ENCODE measurements at places on chromosomes 12 and 14.

GRCh38 chr12:45186762-45187161 lies 29.1 kb upstream of the ANO6 start:
- no peak for DNase-seq

- DNase-seq = peak; percentile 66
Observed at GRCh38 chr14:65238456-65238855, 136.1 kb upstream of the MAX start.

- DNase-seq = no peak
Observed at GRCh38 chr12:132139912-132140311, 4.2 kb downstream of the DDX51 start.

GRCh38 chr12:33296529-33296928 lies 143.1 kb downstream of the SYT10 start:
- DNase-seq = no peak

GRCh38 chr14:21071225-21072030 lies 1.3 kb downstream of the ARHGEF40 start:
- peak; percentile 83 for DNase-seq

DNA sequence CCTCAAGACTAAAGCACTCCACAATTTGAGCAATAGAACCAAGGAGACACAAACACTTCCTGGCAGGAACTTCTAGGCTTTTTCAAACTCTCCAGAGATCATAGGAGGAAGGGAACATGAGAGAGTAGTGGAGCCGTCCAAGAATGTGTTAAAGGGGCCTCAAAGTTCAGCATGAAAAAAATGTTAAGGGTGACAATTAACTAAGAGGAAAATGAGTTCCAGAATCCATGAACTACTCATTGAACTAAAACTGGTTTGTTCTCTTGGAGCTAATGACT lies 122.0 kb downstream of the WIF1 start:
- DNase-seq = no peak

DNA sequence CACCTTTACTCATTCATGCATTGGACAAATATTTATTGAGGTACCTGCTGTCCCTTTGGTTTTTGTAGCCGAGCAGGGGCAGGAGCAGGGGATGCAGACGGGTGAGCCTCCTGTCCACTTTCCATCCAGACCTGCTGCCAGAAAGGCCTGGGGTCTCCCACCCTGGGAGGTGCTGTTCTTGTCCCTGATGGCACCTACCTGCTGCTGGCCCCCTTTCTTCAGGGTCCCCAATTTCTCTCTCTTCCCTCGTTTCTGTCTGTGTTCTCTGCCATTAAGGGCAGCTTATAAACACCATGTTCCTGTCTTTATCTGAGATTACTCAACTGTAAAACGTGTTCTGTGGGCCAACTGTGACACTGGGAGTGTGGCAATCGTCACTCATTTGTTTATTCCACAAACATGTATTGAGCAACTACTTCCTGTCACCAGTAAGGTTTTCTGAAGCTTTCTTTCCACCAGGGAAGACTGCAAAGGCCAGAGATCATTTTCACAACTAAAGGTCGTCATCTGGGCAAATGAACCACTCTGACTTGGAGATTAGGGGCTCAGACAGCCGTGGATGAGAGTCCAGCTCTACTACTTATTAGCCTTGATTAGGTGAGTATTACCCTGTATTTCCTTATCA lies at the start of gene HAL:
TSS of gene HAL (minus strand) at position 311 of the 625 bp plus-strand sequence. CDS start 434 bp downstream, outside the sequence.
- DNase-seq = no peak

DNA sequence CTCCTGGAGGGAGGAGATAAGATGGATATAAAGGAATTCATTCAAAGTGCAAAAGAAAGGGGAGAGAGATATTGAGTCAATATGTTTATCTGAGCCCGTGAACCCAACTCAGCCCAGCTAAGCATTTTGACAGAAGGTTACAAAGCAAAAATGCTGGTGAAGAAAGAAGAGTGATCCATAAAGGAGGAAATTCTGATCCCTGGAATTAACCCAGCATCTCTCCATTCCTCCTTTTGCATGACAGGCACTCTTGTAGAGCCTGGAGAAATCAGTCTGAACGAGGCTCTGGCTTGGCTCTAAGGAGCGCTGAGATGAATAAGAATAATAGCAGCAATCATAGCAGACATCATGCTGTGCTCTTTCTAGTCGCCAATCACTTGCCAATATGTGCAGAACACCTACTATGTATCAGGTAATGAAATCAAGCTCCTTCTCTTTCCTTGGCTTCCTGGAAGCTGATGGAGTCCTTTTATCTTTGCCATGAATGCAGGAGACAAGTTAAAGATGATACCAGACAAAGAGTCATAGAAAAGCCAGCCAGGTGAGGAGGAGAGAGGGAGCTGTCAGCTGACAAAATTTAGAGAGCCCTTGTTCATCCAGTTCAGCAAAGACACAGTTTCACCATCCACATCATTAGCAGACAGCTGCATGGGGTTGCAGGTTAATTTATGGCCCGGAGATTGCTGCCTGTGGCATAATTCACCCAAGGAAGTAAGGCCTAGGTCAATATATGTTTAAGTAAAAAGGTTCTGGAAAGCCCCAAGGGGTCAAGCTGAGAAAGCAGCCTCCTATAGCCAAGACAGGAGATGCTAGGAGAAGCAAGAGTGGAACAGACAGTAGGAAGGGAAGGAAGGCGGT lies 476.5 kb upstream of the TBX3 start:
- no peak for DNase-seq

DNA sequence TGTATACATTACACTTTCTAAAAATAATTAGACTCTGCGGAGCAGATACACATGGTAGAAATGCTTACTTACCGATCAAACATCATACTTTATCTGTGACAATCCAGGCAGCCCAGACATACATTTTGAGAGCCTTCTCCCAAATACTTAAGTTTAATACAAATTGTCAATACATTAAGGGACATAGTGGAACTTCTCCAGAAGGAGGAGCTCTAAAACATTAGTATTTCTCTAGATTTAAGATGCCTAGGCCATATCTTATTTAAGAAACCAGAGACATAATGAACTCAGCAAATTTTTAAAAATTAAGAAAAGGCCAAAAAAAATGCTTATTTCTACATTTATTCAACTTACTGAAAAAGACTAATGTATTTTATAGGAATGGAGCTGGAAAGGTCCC lies 16.1 kb downstream of the ACSM4 start:
- no peak for DNase-seq

DNA sequence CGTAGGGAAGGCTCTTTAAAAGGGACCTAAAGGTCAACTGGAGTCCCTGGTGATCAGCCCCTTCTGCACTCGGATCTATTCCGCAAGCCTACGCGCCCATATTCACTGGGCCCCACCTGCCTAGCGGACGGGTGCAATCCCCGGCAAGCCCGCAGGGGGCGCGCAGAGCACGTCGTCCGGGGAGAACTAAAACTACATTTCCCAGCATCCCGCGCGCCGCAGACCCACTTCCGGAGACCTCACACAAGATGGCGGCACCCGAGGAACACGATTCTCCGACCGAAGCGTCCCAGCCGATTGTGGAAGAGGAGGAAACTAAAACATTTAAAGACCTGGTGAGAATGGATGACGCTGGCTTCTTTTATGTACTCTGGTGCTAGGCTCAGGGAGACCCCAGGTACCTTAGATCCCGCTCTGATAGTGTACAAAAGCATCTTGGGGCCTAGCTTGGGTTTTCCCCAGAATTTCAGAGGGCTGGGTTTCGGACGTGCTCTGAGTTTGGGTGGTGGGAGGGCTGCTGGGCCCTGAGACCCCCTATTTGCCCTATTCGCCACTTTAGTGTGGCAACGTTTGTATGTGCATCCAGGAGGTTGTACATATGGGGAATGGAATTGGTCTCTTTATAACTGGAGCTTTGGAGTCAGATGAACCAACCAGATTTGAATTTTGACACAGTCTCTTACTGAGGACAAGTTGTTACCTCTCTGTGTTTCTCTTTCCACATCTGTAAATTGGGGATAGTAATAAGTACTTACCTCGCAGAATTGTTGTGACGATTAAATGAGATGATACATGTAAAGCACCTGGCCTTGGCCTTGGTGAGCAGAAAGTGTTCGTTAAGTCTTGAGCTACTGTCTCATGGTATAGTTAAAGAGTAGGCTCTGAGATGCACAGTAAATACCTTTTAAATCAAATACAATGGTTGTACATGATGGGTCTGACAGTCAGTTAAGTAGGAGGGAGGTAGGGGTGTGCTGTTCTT lies at the start of gene DDX47:
TSS of gene DDX47 (plus strand) at position 227 of the 982 bp plus-strand sequence. CDS start at position 249, 22 bp downstream.
- DNase-seq = peak; percentile 82

DNA sequence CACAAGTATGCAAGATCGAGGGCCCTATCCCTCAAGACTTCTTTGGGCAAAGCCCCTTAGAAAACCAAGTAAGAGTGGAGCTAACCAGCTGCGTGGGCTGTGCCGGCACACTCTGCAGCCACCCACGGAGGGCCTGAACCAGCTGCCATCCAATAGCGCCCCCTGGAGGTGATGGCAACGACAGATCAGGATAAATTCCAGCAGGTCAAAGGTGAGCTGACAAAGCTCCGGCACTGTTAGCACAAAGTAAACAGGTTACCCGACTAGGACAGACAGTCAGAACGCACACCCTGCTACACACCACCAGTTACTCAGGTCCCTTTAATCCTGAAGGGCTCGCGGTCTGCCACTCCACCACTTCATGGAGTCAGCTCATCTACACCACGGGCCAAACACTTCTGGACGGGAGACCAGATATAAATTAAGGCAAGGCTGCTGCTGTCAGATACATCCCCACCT lies 4.9 kb downstream of the ZBTB39 start:
- no peak for DNase-seq

- no peak for DNase-seq
Observed at GRCh38 chr12:120215766-120216735, 15.1 kb upstream of the RPLP0 start.

GRCh38 chr14:76323331-76324050 lies 52.4 kb upstream of the ESRRB start:
- no peak for DNase-seq

GRCh38 chr12:113435367-113435766 lies 13.2 kb downstream of the SDSL start:
- no peak for DNase-seq

Data from astrocyte of the cerebellum (primary cell).